ENCODE measurements at places on chromosomes 16 and 17. TPM values are rescaled to one million over a fixed set of nuclear protein-coding genes. Genes with fewer than 3 reads are reported as not detected.

DNA sequence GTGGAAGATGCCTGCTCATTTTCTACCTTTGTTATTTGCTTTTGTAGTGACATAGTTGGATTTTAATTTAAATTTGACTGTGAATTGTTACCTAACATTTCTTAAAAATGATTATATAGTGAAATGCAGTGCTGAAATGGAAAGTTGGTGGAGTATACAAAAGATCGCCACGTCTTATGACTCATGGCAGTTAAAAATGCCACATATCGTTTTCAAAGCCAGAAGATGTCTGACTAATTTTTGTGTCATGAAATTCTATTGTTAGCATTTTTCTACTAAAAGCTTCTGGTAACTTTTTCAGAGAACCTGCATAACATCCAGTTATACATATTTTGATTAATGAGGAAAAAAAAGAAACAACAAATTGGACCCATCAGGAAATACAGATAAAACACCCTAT lies 20.6 kb downstream of the MAP2K4 start:
- DNase-seq: peak; percentile 82

DNA sequence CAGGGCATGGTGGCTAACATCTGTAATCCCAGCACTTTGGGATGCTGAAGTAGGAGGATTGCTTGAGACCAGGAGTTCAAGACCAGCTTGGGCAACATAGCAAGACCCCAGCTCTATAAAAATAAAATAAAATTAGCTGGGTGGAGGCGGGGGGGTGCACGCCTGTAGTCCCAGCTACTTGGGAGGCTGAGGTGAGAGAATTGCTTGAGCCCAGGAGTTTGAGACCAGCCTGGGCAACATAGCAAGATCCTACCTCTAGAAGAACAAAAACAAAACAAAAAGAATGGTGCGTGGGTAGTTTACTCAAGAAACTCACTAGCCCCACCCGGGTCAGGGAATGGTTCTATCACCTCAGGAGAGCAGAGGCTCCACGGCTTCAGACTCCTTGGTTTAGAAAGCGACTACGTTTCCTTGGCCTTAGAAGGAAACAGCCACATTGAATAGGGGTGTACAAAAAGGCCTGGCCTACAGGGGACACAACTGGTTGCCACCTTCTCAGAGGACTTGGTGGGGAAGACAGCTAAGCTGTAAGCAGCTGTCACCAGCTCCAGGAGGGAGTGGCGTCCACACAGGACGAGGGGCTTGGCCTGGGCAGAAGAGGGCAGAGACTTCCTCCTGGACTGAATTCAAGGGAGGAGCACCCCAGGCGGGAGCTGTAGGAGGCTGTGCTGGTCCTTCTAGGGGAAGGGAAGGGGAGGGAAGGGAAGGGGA lies 716 bp downstream of the TK1 start:
- DNase-seq: peak; percentile 2

GRCh38 chr16:72371307-72372086 lies 199.5 kb upstream of the PMFBP1 start:
- DNase-seq: peak; percentile 61

GRCh38 chr17:42362245-42362961 lies 25.8 kb downstream of the STAT3 start:
- DNase-seq: no peak

GRCh38 chr16:11408216-11408615 lies 63.0 kb downstream of the RMI2 start:
- DNase-seq: no peak

- no peak for DNase-seq
These were observed 59.0 kb upstream of the MED9 start for GRCh38 chr17:17417718-17418181.

GRCh38 chr16:89352091-89352681 lies 134.7 kb downstream of the ZNF778 start:
- no peak for DNase-seq

Gene SPSB3
- total RNA-seq: 23.3 TPM

Gene FAM117A
- 5.4 TPM for total RNA-seq

Data from astrocyte (in vitro differentiated cells and primary cell).